NB4 (cell line): ENCODE measurements at places on chromosomes 2 and 18.

- DNase-seq, result no peak
Observed at GRCh38 chr2:18531194-18531593, 29.3 kb downstream of the RDH14 start.

- no peak for DNase-seq
Observed at GRCh38 chr2:9021563-9022211, 18.2 kb upstream of the MBOAT2 start.

DNA sequence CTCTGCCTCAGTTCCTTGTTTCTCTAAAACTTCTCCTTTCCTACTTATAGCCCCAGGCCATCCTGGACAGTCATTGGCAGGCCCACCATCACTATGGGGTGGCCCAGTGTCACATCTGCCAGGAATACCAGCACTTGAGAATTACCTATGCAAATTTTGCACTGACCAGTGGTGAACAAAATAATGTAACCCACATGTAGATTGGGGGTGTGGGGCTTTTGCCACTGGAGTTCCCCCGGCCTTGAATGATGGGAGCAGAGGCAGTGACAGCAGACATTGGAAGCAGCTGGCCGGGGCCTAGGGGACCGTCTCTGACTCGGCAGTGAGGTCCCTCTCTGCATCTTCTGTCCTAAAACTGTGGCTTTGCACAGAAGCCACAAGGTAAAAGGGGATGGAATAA is 24.9 kb upstream of the DNMT3A start:
- DNase-seq, result no peak

- DNase-seq, result no peak
Observed at GRCh38 chr2:182548031-182548950, 121.5 kb upstream of the PDE1A start.

DNA sequence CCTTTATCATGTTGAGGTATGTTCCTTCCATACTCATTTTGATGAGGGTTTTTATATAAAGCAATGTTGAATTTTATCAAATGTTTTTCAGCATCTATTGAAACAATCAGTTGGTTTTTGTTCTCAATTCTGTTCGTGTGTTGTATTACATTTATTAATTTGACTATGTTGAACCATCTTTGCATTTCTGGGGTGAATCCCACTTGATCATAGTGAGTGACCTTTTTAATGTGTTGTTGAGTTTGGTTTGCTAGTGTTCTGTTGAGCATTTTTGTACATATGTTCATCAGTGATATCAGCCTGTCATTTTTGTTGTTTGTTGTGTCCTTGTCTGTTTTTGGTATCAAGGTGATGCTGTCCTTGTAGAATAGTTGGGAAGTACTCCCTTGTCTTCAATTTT is 110.9 kb downstream of the MYO3B start:
- DNase-seq, result no peak

DNA sequence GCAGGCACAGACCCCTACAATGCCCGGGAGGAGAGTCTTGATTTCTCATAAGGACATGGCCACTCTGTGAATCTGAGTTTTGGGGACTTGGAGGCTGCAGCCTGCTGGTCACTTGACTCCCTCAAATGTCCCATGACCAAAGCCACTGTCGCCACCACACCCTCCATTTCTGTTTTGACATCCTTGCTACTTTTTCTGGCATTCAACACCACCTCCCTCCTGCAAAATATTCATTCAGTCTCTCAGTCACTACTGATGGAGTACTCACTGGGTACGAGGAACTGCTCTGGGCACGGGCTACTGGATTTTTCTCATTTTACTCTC is 208.6 kb upstream of the HAAO start:
- DNase-seq, result no peak

- no peak for DNase-seq
Observed at GRCh38 chr2:112615051-112615450, 30.6 kb downstream of the CHCHD5 start.

- DNase-seq, result no peak
Observed at GRCh38 chr2:23291239-23291638, 93.7 kb upstream of the KLHL29 start.

DNA sequence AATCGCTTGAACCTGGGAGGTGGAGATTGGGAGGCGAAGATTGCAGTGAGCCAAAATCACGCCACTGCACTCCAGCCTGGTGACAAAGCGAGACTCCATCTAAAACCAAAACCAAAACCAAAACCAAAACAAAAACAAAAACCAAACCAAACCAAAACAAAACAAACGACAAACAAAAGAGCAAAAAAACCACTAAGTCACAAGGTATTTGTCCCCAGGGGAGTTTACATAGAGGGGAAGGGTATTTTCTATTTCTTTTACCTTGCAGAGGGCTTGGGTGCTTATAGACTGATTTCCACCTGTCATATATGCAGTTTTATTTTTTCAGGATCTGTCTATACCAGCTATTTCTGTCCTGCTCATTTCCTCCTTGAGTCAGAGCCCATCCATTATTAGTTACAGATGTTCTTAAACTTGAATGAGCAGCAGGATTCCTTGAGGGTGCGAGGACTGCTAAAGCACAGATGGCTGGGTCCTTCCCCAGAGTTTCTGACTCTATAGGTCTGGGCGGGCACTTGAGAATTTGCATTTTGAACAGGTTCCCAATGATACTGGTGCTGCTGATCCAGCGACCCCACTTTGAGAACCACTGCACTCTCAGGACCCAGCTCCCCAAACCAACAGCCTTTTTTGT is 102.2 kb upstream of the UXS1 start:
- no peak for DNase-seq

DNA sequence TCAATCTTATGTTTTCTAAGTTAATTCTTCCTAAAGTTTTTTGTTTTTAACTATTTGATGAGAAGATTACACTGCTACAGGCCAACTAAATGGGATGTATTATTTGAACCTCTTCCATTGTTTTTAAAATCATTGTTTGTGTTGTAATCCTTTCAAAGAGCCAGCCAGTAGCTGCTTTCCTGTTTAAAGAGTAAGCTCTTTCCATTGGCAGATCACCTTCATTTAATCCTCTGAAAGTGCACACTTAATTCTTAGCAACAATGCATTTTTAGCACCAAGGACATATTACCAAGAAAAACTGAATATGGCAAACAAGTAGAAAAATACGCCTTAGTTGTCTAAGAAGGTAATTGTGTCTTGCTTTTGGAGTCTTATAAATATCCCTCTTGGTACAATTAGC is 54.0 kb downstream of the MEIS1 start:
- no peak for DNase-seq

DNA sequence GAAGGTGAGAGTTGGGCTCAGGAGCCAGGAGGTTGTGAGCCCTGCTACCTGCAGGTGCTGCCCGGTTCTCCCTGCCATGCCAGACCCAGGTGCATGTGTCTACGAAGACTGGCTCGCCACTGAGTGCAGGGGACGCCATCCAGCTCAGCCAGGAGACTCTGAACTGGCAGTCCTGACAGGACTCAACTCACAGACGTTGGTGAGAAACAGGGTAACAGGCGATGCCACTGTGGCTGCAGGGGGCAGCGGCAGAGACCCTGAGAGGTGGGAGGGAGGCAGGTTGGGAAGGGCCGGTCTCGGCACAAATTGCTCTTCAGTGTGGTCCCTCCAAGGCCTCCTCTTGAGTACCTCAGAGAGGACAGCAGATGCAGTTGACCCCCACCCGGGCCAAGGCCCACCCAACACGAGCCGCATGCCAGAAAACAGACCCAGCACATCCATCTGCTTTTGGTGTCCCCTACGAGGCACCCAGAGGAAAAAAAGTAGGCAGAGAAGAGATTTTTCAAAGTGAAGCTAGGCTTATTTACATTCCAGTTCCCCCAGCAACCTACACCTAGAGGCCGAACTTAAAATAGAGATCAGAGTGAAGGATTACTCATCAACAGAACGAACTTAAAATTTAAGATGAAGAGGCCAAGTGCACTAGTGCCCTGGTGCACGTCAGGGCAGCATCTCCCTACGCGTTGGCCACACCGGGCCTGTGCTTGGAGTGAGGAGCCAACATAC is 184.8 kb downstream of the SEPTIN10 start:
- no peak for DNase-seq

DNA sequence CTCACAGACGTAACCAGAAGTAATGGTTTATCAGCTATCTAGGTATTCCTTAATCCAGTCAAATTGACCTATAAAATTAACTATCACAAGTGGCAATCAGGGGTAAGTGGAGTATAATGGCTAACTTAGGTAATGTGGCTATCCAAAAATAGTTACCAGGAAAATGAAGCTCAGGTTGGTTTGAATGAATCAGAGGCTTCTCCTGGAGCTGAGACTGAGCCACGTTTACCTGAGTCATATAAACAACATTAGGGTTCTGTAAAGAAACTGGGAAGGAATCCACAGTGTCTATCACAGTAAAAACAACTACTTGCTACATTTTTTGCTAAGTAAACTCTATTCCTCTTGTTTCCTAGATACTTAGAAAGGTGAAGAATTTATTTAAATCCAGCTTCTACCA is 236.0 kb upstream of the SPHKAP start:
- no peak for DNase-seq

DNA sequence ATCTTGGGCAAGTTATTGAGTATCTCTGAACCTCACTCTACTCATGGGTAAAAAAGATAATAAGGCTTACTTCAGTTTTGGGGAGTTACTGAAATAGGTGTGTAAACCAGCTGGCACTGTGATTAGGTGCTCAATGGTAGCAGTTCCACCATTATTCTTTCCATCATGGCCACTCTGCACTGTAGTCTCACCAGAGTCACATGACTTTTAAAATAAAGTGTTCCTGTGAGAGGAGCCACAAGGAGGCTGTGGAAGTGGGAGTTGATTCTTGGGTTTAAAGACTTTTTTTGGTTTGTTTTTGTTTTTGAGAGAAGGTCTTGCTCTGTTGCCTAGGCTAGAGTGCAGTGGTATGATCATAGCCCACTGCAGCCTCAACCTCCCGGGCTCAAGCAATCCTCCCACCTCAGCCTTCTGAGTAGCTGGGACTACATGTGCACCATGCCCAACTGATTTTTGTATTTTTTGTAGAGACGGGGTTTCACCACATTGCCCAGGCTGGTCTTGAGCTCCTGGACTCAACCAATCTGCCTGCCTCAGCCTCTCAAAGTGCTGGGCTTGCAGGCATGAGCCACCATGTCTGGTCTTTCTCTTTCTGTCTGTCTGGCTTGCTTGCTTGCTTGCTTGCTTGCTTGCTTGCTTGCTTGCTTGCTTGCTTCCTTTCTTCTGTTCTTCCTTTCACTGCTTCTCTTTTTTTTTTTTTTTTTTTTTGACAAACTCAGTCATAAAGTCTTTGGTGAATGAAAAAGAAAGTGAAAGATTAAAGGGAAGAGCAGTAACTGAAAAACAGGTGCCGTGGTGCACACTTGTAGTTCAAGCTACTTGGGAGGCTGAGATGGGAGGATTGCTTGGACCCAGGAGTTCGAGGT is 21.2 kb upstream of the ACVR1 start:
- DNase-seq, result no peak

DNA sequence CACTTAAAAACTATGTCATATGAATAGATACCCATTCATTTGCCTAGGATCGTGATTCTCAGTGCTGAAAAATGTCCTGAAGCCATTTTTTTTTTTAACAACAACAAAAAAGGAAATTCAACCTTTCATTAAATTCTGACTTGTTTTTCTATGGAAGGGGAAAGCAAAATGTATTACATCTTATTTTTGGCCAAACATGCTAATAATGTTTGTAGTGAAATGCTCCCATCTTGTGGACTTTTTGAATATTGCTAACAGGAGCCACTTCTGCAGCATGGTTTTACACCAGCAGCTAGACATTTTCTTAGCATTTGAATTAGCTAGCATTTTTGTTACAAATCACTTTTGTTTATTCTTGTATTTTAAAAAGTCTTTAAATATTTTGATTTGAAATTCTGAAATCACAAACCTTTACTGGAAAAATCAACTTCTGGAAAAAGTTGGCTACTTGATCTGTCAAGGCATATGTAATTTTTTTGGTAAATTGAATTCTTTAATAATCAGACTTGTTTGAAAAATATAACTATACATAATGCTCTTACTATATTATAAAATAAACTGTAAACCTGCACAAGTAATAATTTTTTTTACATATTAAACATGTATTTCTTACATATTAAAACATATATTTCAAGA is 75.8 kb downstream of the KIDINS220 start:
- DNase-seq, result peak; percentile 55

- no peak for DNase-seq
Observed at GRCh38 chr18:72999971-73000607, 132.3 kb upstream of the NETO1 start.

DNA sequence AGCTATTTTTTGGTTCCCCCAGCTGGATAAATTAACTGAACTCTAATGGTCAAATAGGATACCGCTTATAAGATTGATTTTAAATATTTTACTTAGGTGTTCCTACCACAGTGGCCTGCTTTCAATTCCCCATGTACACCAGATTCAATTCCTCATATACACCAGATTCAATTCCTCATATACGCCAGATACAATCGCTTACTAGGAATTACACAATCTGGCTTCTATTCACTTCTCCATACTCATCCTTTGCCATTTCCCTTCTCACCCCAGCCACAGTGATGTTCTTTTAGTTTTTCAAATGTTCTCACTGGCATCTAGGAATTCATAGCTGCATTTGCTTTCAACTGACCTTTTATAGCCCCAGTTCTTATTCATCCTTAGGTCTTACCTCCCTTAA is 66.5 kb downstream of the SLC40A1 start:
- no peak for DNase-seq

GRCh38 chr2:57396355-57397098 is 650.1 kb upstream of the VRK2 start:
- DNase-seq, result peak; percentile 52

DNA sequence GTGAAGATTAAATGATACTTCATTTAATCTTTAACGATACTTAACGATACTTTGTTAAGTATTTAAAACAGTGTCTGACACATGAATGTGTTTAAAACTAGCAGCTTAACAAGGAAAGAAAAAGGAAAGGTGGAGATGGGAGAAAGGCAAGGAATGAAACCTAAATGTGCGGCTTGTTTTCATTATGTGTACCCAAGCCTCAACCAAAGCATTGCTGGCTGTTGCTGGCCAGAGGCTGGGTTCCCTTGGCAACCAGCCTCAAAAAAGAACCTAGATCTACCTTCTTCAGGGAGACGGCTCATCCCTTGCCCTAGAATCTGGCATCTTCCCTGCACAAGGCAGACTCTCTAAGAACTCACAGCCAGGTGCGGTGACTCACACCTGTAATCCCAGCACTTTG is 13.8 kb upstream of the PCBP1 start:
- DNase-seq, result no peak

- peak; percentile 45 for DNase-seq
Observed at GRCh38 chr18:32549248-32550110, 78.8 kb upstream of the GAREM1 start.

DNA sequence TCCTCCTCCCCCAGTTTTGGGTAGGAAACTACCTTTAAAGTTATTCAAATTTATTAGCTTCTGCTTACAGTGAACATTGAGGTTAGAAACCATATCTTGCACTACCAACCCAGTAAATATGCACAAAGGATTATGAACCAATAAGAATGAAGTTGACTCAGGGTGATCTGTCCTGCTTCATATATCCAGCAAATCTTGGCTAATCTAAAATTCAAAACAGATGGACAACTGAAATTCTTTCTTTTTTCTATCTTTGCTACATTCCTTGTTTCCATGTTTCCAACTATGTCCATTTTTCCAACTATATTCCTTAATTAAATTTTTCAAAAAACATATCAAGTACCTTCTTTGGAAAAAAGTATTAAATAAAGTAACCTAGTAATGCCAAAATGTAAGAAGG is 149.3 kb downstream of the FAM124B start:
- no peak for DNase-seq

GRCh38 chr2:1770566-1771380 is 26.5 kb upstream of the PXDN start:
- DNase-seq, result no peak
